Activated T-helper 1 cell treated with Interleukin-2 at 50 U/mL for 16 hours (primary cell): ENCODE measurements at places on chromosomes 2 and 18.

DNA sequence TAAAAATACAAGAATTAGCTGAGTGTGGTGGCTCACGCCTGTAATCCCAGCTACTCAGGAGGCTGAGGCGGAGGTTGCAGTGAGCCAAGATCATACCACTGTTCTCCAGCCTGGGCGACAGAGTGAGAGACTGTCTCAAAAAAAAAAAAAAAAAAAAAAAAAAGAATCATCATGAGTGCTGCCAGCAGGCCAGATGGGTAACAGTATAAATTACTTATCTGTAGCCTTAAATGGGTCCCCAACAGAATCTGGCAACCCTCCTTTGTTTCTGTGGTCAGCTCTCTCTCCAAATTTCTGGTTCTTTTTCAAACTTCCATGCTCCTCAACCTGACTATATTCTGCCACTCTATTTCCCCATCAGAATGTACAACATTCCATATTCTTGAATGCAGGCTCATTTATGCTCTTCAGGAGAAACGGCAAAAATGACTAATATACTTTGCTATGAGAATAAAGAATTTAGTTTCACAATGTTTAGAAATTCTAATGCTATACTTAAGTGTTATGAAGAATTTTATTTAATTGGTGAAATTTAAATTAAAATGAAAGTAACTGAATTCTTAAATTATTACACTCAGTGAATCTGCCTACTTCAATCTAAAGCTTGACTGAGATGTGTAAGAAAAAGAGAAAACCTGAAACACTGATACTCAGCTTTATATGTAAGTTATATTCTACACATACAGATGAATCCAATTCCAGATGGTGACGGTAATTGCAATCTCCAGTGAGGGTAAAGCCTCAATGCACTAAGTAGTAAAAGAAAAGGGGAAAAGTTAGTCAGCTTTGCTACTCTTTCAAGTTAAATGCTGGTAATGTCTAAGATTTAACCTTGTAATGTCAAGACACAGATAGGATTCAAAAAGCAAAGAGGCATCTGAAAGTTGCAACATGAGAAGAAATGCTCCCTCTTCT is 24.8 kb downstream of the LPIN2 start:
- DNase-seq = no peak

DNA sequence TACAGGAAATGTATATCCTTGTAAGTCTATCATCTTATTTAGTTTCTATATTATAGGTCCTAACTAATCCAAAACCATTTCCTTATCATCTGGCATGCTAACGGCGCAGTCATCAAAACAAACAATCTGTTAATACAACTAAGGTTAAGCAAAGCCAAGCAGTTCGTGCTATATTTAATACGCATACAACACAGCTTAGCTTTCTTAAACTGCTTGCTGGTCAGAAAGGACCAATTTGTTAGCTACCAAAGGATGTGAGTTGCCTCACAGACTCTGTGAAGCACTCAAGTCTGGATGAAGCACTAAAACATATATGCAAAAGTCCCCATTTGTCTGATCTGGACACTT is 67.0 kb downstream of the ZEB2 start:
- DNase-seq = no peak

- DNase-seq = no peak
These were observed 529.9 kb upstream of the KLHL29 start for GRCh38 chr2:22855081-22855480.

DNA sequence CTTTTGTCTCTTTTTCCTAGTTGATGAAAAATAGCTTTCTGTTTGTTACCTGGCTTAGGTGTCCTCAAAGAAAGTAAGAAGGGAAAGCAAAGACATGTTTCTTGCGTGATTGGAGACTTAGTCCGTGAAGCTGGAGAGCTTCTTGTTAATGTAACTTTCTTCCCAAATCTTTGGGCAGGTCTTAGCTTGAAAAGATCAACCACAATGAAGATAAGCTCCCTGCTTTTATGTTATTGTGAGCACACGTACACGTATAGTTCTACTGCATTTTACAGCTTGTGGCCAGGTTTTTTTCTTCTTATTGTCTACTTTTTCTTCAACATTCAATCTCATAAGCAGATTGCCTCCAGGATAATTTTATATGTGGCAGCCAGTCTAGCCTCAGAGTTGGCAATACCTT is 99.8 kb downstream of the DIS3L2 start:
- DNase-seq = no peak

GRCh38 chr2:31258351-31258750 is 24.4 kb downstream of the EHD3 start:
- DNase-seq = no peak
